Fibroblast of lung (primary cell): ENCODE measurements at places on chromosomes 13 and 19.

GRCh38 chr13:66273011-66273410 is 957.1 kb downstream of the PCDH9 start:
- DNase-seq = no peak

DNA sequence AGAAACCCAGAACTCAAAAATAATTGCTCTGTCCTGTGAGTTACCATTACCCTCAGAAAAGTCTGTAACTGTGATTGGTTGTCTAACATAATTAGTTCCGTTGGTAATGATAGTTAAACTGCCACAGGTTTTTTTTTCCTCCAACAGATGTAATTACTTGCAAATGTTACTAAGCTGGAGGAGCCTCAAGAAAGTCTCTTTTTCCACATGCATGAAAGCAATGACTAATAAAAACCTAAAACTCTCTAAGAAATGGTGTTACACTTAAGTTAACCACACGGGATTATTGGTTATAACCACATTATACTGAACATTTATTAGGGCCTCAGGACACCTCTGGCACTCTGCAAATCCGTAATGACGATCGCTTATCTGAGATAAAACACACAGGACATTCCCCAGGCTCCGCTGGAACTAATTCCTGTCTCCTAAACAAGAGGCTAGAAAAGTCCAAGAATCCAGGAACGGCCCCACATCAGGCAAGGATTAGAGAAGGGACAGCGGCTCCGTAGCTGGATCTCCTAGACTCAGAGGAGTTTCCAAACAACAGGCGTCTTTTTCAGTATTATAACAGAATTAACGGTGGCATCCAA is 753 bp downstream of the ZNF235 start:
- DNase-seq = peak; percentile 46

- no peak for DNase-seq
Observed at GRCh38 chr19:10112895-10113591, 1.6 kb downstream of the P2RY11 start.

- no peak for DNase-seq
Observed at GRCh38 chr19:3068071-3068470, 5.8 kb upstream of the TLE5 start.

GRCh38 chr13:20446900-20447299 is 78.8 kb downstream of the CRYL1 start:
- no peak for DNase-seq

- DNase-seq = peak; percentile 23
Observed at GRCh38 chr13:70237131-70237530, 128.9 kb upstream of the KLHL1 start.

DNA sequence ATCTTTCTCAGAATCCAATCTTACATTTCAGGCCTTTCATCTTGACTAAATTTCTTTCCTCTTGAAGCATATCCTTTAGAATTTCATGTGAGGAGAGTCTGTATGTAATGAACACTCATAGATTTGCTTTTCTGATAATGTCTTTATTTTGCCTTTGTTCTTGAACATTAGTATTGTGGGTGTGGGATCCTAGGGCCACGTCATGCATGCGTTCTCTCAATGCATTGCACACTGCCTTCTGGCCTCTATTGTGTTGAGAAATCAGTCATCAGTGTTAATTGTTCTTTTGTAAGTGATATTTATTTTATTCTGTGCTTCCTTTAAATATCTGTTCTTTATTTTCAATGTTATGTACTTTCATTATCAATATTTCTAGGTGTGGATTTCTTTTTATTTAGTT is 364.9 kb downstream of the OXGR1 start:
- no peak for DNase-seq

- no peak for DNase-seq
Observed at GRCh38 chr19:28519952-28520861, 692.7 kb downstream of the UQCRFS1 start.

DNA sequence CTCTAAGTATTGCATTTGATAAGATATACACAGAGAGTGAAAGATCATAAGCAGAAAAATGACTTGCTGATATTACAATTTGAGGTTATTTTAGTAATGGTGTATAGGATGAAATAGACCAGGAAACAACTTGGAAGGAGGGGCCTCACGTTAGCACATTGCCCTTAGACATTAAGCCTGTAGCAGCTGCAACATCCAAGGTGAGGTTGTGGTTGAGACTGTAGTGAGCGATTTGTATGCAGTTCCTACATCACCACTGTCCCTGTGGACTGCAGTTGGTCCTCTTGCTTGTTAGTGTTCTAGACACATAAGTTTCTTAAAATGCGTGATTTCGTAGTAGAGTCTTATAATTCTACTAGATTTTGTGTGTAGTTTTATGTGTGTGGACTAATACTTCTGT is 311.3 kb downstream of the ATP8A2 start:
- no peak for DNase-seq

DNA sequence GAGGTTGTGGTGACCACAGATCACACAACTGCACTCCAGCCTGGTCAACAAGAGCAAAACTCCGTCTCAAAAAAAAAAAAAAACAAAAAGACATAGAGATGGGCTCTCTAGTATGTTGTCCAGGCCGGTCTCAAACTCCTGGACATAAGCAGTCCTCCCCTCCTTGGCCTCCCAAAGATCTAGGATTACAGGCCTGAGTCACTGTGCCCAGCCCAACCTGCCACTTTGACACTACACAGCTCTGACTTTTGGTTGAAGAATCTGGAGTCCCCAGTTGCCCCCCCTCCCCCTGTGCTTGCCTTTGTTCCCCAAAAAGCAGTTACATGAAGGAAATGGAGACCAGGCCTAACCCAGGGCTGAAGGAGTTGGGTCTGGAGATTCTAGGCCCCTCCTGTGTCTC is 12.9 kb downstream of the CARM1 start:
- peak; percentile 74 for DNase-seq

DNA sequence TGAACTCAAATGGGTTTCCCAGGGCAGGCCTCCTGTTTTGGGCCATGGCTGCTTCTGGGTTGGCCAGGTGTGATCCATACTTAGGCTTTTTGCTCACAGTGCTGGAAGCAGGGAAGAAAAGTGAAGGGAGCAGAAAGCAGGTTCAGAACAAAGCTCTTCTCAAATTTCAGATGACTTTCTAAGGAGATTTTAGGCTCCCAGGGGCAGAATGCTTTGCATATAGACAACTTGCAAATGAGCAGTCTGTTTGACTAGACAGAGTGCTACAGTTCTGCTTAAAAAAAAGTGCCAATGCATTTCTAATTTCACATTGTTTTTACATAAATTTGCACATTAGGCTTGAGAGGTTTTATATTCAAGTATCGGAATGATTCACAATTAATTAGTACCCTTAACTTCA is 2.6 kb upstream of the SLC10A2 start:
- no peak for DNase-seq

- no peak for DNase-seq
Observed at GRCh38 chr13:113065406-113066141, 40.0 kb upstream of the F7 start.

DNA sequence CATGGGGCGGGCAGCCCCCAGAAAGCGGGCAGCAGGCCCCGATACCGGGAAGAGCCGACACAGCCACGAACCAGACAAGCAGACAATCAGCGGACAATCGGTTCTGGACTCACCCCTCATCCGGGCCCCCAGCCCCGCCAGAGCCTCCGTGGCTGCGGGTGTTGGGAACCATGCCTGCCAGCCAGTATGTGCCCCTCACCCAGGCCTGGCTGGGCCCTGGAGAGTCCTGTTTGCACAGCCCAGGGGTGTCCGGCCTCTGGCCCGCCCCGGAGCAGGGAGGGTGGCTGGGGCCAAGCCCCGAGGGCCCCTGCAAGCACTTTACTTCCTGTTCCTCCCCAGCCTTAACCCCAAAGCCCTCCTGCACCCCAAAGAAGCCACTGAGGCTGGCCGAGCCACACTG is 7.8 kb downstream of the PODNL1 start:
- DNase-seq = no peak

GRCh38 chr19:58009301-58009665 is 6.7 kb upstream of the ZNF606 start:
- DNase-seq = no peak

DNA sequence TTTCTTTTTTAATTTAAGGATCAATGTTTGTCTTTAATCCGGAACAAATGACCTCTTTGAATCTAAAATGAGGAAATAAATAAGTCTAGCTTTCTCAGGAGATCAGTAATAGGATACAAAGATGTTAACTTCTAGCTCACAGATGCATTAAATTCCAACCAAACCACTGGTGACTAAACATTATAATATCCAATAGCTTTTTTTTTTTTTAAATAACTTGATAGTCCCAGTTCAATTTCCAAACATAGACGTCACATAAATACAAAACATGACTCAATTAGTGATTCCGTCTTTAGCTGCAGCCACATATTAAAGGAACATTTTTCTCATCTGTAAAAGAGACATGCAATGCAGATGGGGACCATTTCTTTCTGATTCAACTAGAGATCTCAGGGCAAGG is 390.5 kb upstream of the PCDH9 start:
- DNase-seq = peak; percentile 89

DNA sequence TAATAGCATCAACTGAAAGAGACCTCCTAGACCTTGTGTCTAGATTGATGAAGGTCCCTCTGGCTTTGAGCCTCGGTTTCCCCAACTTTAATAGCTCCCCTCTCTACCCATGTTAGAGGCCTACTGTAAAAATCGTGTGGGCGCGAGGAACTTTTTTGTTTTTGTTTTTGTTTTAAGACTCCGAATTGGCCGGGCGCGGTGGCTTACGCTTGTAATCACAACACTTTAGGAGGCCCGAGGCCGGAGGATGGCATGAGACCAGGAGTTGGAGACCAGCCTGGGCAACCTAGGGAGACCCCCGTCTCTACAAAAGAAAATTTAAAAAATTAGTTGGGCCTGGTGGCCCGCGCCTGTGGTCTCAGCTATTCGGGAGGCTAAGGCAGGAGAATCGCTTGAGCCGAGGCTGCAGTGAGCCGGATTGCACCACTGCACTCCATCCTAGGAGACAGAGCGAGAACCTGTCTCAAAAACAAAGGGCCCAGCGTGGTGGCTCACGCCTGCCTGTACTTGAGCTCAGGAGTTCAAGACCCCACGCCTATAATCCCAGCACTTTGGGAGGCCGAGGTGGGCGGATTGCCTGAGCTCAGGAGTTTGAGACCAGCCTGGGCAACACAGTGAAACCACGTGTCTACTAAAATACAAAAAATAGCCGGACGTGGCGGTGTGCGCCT is 858 bp upstream of the PPP6R1 start:
- no peak for DNase-seq

DNA sequence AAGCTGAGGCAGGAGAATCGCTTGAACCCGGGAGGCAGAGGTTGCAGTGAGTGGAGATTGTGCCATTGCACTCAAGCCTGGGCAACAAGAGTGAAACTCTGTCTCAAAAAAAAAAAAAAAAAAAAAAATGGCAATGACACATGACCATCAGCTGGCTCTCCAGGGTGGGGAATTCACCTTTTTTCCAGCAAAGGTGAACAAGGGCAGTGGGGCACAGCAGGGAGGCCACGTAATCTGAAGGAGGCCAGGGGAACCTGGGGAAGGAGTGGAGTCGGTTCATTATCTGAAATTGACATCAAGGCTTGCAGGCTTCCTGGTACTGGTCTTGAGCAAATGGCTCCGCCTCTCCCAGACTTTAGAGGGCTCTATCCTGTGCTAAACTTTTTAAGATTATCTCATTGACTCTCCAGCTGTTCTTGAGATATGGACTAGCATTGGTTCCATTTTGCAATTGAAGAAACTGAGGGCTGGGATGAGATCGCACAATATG is 28.1 kb downstream of the KEAP1 start:
- no peak for DNase-seq

- no peak for DNase-seq
Observed at GRCh38 chr13:51645761-51646670, 61.8 kb downstream of the WDFY2 start.

- DNase-seq = peak; percentile 94
Observed at GRCh38 chr13:111006506-111007031, 91.7 kb upstream of the ANKRD10 start.

GRCh38 chr13:40776681-40777165 is 5.7 kb upstream of the MRPS31 start:
- DNase-seq = peak; percentile 23

GRCh38 chr19:13613447-13613846 is 107.2 kb upstream of the CACNA1A start:
- no peak for DNase-seq

DNA sequence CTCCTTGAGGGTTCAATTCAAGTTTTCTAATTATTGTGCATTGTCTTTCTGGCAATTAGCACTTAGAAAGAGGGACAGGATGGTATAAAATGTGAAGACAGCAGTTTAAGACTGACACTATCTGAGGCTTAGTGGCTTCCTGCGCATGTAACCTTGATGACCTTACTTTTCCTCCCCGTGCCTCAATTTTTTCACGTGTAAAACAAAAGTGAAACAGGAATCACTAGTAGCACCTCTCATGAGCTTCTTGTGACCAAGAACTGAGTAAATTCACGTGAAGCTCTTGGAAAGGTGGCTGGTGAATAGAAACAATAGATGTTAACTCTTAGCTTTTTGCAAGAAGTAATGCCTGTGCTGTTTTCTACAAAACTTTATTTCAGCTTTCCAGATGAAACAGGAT is 233.9 kb downstream of the LMO7 start:
- DNase-seq = no peak

GRCh38 chr13:28100150-28101121 is at the start of gene FLT3:
TSS of gene FLT3 (minus strand) at chr13:28100576. CDS start at chr13:28100510, 66 bp downstream.
- DNase-seq = peak; percentile 7

DNA sequence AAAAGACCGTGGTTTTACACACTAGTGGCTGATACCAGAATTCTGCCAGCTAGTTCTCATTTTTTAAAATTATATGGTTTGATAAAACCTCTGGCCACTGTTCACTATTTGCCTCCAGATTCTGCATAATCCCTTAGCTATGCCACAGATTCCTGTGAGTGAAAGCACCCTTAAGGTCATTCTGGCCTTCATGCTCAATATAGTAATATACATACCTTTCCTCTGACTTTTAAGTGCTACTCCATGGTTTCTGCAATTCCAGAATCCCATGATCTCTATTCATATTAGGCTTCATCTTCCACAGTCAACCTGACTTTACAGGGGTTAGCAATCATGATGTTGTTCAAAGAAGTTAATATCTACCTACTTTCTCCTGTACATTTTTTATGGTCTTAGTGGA is 274.1 kb upstream of the EDNRB start:
- peak; percentile 33 for DNase-seq

DNA sequence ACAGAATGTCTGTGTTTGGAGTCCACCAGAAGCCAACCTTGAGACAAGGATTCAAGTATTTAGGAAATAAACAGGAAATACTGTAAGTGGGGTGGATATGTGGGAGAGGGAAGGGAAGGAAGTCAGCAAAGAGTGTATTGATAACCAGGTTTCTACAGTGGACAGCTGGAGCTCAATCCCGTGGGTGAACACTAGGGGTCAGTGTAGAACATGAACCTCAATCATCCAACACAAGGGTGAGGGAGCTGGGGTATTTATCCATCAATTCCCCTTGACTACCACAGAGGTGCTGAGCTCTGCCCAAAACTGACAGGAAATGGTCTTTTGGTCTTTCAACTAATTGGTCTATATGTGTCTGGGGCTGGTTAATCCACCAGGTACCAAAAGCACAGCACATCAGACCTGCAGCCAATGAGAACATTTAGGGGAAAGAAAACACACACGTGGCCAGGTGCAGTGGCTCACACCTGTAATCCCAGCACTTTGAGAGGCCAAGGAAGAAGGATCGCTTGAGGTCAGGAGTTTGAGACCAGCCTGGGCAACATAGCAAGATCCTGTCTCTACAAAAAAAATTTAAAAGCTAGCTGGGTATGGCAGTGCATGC is 5.6 kb upstream of the SYDE1 start:
- peak; percentile 50 for DNase-seq
